Hematopoietic multipotent progenitor cell treated with erythropoietin and hydrocortisone succinate and interleukin-3 and kit ligand, for 15 days (in vitro differentiated cells): ENCODE measurements at places on chromosomes 7 and 10.

DNA sequence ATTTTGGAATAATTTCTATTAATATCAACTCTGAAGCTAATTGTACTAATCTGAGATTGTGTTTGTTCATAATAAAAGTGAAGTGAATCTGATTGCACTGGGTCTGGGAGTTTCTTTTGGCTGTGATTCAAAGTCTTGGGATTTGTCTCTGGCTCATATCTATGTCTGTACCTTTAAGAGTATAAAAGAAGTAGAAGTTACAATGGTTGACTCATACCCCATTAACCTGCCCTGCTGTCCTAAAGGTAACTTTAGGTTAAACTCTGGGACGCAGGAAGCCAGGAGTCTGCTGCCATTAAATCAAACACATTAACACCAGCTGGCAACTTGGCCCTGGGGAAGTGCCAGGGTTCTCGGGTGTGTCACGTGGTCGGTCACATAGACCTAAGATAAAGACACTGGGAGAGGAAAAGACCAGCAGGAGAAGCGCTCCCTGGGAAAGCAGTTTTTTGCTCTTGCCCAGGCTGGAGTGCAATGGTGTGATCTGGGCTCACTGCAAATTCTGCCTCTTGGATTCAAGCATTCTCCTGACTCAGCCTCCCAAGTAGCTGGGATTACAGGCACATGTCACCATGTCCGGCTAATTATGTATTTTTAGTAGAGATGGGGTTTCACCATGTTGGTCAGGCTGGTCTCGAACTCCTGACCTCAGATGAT is 17.8 kb downstream of the SCD start:
- peak; percentile 35 for DNase-seq

- DNase-seq, result no peak
These were observed 128.9 kb downstream of the DGKI start for GRCh38 chr7:137717811-137718271.

GRCh38 chr10:42490368-42490767 is 148.0 kb downstream of the ZNF33B start:
- DNase-seq, result no peak

GRCh38 chr10:100969187-100970075 is at the start of gene SEMA4G:
Gene SEMA4G (plus strand): TSS chr10:100969504. CDS start chr10:100972913, 3,409 bp downstream.
- DNase-seq, result peak; percentile 23

- no peak for DNase-seq
These were observed 202.3 kb downstream of the HERPUD2 start for GRCh38 chr7:35492451-35493175.

- no peak for DNase-seq
These were observed 2.9 kb upstream of the ZMIZ1 start for GRCh38 chr10:79065853-79066252.

- no peak for DNase-seq
These were observed 95.0 kb downstream of the DYNC1I1 start for GRCh38 chr7:95867309-95867708.

DNA sequence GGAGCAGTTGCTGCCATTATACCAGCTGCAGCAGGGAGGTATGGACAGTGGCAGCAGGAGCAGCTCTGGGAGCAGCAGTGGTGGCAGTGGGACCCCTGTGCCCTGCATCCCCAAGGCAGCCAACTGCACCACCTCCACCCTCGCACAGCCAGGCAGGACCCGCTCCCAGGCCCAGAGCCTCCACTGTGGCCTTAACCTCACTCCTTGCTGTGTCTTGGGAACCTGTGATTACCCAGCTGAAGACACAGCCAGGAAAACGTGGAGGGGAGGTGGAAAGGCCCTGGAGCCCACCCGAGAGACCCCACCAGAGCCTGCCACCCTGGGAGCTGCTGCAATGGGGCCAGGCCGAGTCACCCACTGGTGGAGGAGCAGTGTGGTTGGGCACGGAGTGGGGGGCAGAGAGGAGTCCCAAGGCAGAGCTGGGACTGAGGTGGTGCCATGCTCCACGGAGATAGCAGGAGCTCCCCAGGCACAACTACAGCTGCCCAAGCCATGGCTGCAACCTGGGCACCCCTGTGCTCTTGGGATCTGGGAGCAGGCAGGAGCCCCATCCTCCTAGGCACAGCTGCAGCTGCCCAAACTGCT is 20.4 kb downstream of the LRRC72 start:
- DNase-seq, result no peak

- DNase-seq, result no peak
These were observed 44.3 kb upstream of the ARL4A start for GRCh38 chr7:12643001-12643643.

- no peak for DNase-seq
These were observed 11.9 kb upstream of the COL1A2 start for GRCh38 chr7:94382746-94383145.

- no peak for DNase-seq
These were observed 173.8 kb upstream of the PLXNA4 start for GRCh38 chr7:132750096-132750495.

GRCh38 chr7:141157138-141157765 is 83.4 kb downstream of the TMEM178B start:
- no peak for DNase-seq

DNA sequence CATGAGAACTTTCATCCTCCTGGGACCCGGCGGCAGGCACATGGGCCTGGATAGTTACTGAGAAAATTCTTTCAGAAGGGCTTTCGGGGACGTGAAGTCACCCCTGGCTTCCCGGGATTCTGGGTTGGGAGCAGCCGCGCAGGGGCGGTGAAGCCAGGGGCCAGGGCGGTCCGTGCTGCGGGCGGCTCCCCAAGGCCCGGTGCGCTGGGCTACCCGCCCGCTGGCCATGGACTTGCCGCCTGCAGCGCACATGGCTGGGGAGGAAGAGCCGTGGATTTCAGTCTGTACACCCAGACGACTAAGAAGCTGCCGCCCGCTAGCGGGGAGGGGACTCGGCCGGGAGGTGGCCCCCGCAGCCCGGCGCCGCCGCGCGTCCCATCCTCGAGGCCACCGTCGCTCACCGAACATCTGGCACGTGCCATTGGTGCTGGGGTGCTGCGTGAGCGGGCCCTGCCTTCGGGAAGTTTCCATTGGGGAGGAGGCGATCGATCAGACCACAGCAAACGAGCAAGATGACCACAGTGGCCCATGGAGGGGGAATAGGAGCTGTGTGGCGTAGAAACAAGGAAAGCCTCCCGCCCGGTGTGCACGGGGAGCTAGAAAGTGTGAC is 64.5 kb downstream of the TMEM209 start:
- DNase-seq, result no peak

DNA sequence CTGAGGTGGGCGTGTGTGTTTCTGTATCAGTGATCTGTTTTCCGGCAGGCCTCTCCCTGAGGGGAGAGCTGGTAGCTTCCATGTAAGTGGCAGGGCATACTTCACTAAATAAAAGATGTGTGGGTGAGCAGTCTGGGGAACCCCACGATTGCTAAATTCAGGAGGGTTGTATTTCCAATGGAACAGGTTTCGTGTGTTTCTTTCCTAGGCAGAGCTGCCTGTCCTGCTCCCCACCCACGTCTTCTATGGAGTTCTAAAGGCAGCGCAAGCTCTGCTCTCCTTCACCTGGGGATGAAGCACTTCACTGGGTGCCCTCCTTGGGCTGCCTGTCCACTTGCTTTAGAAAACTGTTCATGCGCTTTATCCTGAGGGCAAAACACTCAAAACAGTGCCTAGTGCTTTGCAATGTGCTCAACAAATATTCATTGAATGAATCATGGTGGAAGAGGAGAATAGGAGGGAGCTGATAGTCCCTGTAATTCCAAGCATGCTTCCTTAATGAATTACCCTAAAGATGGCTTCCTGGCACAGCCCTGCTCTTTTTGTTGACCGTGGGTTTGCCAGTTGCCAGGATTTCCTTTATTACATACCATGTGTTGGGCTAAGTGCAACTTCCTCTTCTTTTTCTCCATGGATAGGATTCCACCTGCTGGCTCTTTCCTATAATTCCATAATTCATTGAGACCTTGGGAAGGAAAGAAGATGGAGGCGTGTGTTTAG is 50.6 kb upstream of the SRPK2 start:
- no peak for DNase-seq

DNA sequence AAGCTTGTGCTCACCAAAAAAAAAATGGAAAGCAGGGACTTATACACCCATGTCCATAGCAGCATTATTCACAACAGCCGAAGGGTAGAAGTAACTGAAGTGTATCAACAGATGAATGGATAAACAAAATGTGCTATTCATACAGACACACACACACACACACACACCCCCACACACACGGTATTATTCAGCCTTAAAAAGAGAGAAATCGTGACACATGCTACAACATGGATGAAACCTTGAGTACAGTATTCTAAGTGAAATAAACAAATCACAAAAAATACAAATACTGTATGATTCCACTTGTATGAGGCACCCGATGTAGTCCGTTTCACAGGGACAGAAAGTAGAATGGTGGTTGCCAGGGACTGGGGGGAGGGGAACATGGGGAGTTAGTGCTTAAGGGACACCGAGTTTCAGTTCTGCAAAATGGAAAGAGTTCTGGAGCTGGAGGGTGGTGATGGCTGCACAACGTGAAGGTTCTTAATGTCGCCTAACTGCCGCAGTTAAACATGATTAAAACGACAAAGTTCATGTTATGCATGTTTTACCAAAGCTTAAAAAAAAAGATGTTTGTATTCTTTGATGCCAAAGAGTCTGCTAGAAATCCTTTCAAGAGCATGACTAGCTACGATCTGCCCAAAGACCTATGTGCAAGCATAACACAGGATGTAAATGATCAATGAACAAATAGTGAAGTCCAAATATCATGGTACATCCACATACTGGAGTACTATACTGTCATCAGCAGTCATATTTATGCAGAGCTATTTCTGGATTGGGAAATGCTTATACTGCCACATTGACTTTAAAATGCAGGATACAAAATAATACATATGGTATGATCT is 7.2 kb downstream of the TNS3 start:
- DNase-seq, result no peak

- no peak for DNase-seq
These were observed 5.5 kb downstream of the IGFBP3 start for GRCh38 chr7:45915606-45916005.

DNA sequence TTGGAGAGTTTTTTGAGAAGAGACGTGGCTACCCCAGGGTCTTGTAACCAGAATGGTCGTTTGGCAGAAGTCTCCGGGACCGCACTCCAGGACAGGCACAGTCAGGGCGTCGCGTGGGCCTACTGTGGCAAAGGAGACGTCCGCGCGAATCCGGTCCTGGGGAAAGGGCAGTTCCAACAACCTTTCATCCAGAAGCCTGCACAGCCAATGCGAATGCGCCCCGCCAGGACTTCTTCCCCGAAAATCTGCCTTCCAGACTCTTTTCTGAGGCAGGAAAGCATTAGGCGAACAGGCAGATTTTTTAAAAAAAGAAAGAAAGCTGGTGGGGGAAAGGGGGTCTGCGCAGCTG is 2.0 kb downstream of the HPSE2 start:
- DNase-seq, result no peak

DNA sequence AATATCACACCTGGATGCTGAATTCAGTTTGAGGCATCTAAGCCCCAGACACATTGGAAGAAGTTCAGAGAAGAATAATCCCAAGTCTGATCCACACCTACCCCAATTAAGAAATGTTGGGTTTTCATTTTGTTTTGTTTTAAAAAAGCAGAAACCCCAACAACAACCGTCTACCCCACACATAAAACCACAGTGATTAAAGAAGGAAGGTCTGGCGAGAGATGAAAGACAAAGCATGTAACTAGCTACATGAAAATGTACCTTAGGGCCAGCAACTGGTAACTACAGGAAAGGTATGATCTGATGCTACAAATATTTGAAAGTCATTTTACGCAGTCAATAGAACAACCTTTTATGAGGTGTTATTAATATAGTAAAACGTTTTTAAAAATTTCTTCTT is 1112.3 kb downstream of the GATA3 start:
- no peak for DNase-seq

GRCh38 chr7:138295049-138295637 is 164.9 kb upstream of the TRIM24 start:
- no peak for DNase-seq

GRCh38 chr7:154415709-154416399 is 363.7 kb downstream of the DPP6 start:
- DNase-seq, result no peak

GRCh38 chr7:42492920-42493319 is 255.9 kb upstream of the GLI3 start:
- DNase-seq, result no peak

GRCh38 chr10:72322280-72323058 is 32.2 kb downstream of the DNAJB12 start:
- DNase-seq, result no peak

DNA sequence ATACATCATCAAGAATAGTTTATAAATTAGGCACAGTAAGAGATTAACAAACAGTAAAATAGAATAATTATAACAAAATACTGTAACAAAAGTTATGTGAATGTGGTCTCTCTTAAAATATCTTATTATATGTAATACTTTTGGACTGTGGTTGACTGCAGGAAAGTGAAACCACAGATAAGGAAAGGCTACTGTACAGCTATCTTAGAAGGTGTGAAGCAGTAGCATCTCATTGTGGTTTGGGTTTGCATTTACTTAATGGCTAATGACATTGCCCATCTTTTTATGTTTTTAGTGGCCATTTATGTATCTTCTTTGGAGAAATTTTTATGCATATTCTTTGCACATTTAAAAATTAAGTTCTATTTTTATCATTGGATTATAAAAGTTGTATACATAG is 296.4 kb upstream of the MAGI2 start:
- no peak for DNase-seq

GRCh38 chr10:103897241-103897774 is 20.7 kb downstream of the STN1 start:
- DNase-seq, result no peak

DNA sequence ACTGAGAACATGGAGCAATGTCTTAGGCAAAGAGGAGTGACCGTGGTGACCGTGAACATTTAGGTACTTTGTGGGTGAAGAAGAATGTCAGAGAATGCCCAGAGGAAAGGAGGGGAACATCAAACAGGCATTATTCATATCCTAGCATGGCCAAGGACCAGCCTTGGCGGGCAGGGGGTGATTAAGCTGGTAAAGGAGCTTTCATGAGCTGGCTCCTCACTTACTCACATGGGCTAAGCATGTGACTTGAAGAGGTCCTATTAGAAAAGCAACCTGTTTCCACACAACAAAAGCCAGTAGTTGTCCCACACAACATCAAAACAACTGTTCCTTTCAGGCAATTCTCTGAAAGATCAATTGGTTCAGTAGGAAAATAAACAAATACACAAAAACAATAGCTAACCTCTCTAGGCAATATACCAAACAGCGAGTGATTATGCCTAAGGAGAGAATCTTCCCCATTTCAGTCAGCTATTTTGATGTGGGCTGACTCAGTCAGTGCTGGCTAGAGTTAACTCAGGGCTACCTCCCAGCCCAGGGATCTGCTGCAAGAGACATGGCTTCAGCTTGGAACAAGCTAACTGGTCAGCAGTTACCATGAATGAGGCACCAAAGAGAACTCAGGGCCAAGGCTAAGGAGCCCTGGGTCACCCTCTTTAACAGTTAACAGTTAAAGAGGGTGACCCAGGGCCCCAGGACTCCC is 283.5 kb downstream of the ARHGAP12 start:
- no peak for DNase-seq

DNA sequence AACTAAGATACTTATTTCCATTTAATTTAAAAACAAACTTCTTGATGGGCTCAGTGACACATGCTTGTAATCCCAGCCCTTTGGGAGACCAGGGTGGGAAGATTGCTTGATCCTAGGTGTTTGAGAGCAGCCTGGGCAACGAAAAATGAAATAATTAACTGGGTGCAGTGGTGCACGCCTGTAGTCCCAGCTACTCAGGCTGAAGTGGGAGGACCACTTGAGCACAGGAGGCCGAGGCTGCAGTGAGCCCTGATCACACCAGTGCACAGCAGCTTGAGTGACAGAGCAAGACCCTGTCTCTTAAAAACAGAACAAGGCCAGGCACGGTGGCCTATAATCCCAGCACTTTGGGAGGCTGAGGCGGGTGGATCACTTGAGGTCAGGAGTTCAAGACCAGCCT is 37.4 kb downstream of the AVL9 start:
- DNase-seq, result no peak
